ENCODE measurements at places on chromosomes 3 and 15.

DNA sequence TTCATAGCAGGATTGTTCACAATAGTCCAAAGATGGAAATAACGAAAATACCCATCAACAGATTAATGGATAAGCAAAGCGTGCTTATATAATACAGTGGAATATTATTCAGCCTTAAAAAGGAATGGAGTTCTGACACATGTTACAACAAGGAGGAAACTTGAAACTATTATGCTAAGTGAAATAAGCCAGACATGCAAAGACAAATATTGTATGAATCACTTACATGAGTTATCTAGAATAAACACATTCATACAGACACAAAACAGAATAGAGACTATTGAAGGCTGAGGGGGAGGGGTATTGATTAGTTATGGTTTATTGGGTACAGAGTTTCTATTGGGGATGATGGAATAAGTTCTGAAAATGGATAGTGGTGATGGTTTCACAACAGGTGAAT lies 438.6 kb downstream of the CADM2 start:
- DNase-seq: no peak

DNA sequence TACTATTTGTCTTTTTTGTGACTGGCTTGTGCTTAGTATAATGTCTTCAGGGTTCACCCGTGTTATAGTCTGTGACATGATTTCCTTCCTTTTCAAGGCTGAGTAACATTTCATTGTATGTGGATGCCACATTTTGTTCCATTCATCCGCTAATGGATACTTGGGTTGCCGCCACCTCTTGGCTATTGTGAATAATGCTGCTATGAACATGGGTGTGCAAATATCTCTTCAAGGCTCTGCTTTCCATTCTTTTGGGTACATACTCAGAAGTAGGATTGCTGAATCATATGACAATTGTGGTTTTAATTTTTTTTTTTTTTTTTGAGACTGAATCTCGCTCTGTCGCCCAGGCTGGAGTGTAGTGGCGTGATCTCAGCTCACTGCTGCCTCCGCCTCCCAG lies 15.4 kb downstream of the CRTC3 start:
- DNase-seq: no peak

GRCh38 chr3:31625358-31625757 lies 92.6 kb downstream of the STT3B start:
- no peak for DNase-seq

DNA sequence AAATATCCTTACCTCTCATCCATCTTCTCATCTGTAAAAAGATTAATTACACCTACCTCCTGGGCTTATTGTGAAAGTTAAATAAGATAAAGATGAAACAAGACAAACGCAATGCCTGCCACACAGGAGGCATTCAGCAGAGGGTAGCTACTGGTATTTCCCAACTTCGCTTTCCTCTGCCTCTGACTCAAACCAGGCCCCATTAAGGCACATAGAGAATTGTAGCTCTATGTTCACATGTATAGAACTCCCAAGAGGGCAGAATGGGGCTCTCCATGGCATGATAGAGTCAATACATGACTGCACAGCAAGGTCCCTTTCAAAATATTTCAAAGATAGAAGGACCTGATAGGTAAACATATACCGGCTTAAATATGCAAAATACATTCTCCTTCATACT lies 1.4 kb downstream of the LYSMD2 start:
- no peak for DNase-seq

GRCh38 chr15:71409541-71409940 lies 294.3 kb downstream of the THSD4 start:
- DNase-seq: no peak

GRCh38 chr15:37819191-37819590 lies 115.2 kb upstream of the TMCO5A start:
- DNase-seq: no peak

DNA sequence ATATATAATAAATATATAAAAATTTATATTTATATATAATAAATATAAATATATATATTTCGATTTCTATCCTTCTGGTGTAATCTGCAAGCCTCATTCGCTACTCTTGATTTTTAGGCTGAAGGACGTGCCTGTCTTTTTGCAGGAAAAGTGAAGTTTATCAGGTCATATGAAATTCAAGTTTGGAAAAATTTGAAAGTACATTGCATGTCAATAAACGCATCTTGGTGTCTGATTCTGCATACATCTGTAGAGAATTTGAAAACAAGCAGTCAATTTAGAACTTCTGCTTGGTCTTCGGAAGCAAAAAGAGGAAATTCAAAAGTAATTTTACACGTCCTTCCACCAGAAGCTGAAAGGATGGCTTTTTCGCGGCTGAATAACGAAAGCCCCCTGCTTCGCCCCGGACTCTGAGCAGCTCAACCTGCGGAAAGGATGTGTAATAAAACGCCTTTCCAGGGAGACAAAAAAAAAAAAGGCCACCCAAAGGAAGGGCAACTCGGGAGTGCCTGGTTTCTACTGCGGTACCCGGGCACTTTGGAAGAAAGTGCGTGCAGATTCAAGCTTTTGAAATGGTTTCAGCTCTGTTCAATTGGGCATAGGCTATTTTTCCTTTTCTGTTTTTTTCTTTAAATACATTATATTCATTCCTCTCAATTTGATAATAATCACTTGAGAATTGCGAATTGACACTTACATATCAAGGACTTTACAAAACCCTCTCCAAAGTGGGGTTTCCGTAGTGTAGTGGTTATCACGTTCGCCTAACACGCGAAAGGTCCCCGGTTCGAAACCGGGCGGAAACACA lies 1.5 kb upstream of the MYNN start:
- peak; percentile 7 for DNase-seq

GRCh38 chr3:12509466-12509865 lies 25.2 kb downstream of the TSEN2 start:
- DNase-seq: no peak

Data from GM19239 (cell line).